ENCODE measurements at places on chromosomes 1 and 21.

GRCh38 chr1:6472391-6472790 is 6.4 kb upstream of the TNFRSF25 start:
- H3K4me3 ChIP-seq: no peak overlapping the region
- H3K36me3 ChIP-seq: no peaks in the 10 kb centered on the region
- H3K27me3 ChIP-seq: no peaks in the 10 kb centered on the region
- DNase-seq: no peak
- H3K27ac ChIP-seq: no peak overlapping the region

- no peaks in the 10 kb centered on the region for H3K27me3 ChIP-seq
- DNase-seq: no peak
- peaks cover 16% of the 10 kb centered on the region for H3K4me1 ChIP-seq
- peaks cover 4% of the 10 kb centered on the region for H3K36me3 ChIP-seq
- H3K27ac ChIP-seq: no peak overlapping the region
- H3K4me3 ChIP-seq: no peak overlapping the region
Observed at GRCh38 chr1:53047737-53048736, 14.0 kb upstream of the PODN start.

- no peak overlapping the region for H3K27ac ChIP-seq
- DNase-seq: no peak
- H3K4me3 ChIP-seq: no peak overlapping the region
- no peaks in the 10 kb centered on the region for H3K36me3 ChIP-seq
- peaks cover 45% of the 10 kb centered on the region for H3K4me1 ChIP-seq
- H3K27me3 ChIP-seq: no peaks in the 10 kb centered on the region
Observed at GRCh38 chr1:8578132-8578877, 239.1 kb downstream of the RERE start.

- DNase-seq: no peak
- peaks cover 22% of the 10 kb centered on the region for H3K4me1 ChIP-seq
- no peaks in the 10 kb centered on the region for H3K27me3 ChIP-seq
- H3K36me3 ChIP-seq: no peaks in the 10 kb centered on the region
- no peak overlapping the region for H3K27ac ChIP-seq
Observed at GRCh38 chr1:209160230-209160629, 423.3 kb upstream of the CAMK1G start.

DNA sequence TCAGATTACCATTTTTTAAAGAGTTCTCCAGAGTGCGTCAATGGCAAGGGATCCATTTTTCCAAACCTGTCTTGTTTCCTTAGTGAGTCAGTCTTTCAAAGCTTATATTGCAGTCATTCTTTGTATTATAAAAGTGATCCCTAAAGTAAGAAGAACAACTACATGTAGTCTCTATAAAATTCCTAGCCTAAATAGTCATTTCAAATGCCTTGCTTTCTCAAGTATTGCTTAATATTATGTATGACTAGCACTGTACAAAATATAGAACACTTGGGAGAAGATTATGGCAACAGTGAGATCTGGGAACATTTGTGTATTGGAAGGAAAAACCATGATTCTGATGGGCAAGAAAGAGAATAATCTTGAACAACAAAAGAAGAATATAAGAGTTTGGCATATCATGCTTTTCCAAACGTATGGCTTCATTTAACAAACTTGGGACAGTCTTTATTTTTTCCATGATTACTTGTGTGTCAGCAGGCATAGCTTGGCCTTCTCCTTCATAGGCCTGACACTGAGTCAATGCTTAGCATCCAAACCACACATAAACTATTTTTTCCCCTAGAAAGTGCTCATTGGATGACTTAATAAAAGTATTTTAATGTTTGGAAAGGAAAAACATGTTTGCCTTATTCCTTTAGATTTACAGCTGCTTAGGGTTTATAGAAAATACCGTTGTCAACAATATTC is 547.4 kb downstream of the LTN1 start:
- H3K27me3 ChIP-seq: no peaks in the 10 kb centered on the region
- H3K36me3 ChIP-seq: peaks cover 2% of the 10 kb centered on the region
- no peaks in the 10 kb centered on the region for H3K4me1 ChIP-seq
- H3K4me3 ChIP-seq: no peak overlapping the region
- no peak for DNase-seq

Measured in neural crest cell (in vitro differentiated cells).